Smooth muscle cell of the brain vasculature (primary cell): ENCODE measurements at places on chromosomes 6 and 20.

DNA sequence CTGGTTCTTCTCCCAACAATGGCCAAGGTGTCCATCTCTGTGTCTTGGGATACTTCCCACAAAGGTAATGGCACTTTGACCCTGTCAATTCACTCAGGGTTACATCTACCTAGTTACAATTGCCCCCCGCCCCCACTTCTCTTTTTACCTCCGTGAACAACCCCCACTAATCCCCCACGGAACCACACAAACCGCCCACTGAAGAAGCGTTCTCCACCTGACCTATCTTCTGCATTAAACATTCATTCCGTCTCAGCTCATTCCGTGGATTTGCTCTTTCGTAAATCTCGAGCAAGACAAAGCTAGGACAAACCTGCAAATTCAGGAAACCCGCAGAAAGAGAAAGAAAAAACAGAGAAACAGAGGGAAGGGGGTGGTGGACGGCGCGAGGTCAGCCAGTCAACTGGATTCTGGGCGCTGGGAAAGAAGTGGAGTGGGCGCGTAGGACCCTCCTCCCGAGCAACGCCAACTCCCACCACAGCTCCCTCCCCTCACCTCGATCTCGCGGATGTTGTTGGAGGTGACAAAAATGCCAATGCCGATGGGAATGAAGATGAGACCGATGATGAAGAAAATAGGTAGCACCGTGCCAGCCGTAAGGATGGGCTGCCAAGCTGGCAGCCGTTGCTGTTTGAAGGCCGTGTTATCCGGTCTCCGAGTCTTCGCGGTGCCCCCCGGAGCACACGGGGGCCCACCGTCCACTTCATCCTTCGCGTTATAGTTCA lies 523 bp downstream of the TMEM30A start:
- DNase-seq: peak; percentile 17

- no peak for DNase-seq
Measured at GRCh38 chr6:65545920-65546319, 161.1 kb downstream of the EYS start.

DNA sequence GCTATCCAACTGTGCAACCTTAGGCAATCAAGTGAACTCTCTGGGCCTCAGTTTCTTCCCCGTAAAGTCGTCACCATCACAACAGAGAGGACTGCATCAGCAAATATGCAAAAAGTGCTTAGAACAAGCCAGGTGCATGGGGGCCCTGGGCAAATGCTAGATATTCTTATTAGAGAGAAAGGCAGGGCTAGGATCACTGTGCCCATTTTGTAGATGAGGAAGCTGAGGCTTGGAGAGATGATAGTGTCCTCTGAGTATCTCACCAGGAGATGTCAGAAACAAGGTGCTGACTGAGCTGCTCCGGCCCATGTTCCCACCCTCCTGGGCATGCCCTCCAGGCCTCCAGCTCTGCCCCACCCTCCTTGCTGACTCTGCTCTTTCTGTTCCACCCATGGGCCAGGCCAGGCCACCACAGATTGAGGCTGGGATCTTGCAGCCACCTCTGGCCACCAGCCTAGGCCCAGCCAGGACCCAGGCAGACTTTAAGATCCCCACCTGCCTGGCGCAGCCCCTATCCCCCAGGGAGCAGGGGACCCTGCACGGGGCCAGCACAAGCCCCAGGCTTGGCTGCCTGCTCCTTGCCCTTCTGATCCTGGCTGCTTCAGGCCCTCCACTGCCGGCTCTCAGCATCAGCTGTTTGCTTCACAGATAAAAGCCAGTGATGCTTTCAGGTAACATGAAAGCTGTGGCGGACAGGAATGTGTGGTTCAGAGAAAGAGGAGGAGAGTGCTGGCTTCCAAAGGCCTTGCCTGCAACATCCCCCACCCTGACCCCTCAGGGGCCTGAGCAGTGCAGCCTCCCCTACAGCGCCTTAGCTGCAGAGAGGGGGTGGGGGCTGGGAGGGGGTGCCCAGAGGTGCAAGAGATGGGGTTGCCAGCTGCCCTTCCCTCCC lies 47.6 kb downstream of the GRM4 start:
- no peak for DNase-seq

GRCh38 chr20:57708694-57709673 lies 831 bp downstream of the PMEPA1 start:
- DNase-seq: no peak

GRCh38 chr20:17875981-17876385 lies 92.6 kb downstream of the SNX5 start:
- no peak for DNase-seq

DNA sequence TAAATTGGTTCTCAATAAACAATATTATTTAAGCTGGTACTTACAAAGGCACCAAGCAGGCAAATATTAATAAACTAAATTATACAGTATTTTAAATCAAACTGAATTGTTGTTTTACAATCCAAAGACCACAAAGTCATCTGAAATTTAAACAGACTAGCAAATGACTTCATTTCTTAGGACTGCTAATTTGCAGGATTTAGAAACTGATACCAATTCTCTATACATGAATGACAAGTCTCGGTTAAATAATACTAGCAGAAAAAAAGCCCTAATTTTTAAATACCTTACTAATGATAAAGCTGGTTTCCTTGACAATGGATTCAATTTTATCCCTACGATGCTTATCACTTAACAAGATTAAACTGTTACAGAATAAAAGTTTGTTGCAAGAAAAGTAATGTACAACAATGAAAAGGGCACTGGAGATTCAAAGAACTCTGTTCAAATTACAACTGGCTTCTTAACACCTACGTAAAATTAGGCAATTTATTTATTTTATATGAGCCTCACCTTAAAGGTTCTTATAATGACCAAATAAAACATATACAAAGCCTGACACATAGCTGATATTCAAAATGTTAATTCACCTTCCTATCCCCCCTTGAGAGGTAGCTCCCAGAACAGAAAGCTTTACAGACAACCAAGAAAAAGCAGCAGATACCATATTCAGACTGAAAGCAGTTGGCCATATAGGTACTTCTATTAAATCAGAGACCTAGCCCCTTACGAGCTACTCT lies 33.1 kb downstream of the HBS1L start:
- DNase-seq: no peak

DNA sequence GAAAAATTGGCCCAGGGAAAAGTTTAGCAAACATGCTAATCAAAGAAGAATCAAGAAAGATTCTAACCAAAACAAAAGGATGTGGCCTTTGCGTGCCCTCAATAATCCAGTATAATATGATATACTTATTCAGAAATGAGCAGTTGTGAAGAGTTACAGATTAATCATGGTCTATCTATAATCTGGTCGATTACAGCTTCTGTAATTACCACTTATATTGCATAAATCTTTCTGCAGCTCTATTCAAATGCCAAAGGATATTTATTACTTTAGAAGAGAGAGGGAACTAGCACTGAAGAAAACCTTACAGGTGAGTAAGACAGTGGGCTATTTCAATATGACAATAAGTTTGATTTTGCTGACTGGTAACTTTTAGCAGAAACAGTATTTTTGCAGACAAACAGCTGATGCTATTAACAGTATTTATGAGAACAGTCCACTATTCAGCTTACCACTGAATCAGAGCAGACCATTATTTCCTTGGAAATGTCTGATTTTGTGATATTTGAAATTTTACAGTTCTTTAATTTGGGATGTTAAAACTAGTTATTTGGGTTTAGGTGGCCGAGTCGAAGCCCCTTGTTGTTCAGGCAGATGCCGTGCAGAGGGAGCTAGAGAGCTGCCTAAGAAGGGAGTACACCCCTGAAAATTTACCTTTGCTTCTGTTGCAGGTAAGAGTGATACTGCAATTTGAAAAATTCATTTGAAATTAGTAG lies 92.2 kb downstream of the CEP57L1 start:
- peak; percentile 29 for DNase-seq

- no peak for DNase-seq
Measured at GRCh38 chr6:137426007-137426689, 68.0 kb downstream of the OLIG3 start.

- no peak for DNase-seq
Measured at GRCh38 chr6:134720353-134721059, 229.4 kb downstream of the ALDH8A1 start.

DNA sequence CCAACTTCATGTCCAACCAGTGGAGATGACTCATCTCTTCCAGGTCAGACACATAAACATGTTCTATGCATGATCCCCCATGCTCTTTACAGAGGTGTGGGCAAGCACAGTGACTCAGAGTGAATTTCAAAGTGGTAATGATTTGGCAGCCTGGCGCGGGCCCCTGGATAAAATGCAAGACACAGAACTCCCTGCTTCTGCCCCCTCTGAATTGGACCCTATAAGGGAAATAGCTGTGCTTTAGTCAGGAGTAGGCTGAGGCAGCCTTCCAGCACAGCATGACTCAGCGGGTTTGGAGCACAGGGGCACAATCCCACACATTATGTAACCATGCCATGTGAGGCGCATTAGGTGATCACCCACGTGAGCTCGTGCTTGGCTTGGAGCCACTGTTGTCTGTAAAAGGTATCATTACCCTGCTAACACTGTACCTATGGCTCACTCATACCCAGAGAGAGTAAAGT lies 127.4 kb downstream of the C6orf118 start:
- DNase-seq: no peak

DNA sequence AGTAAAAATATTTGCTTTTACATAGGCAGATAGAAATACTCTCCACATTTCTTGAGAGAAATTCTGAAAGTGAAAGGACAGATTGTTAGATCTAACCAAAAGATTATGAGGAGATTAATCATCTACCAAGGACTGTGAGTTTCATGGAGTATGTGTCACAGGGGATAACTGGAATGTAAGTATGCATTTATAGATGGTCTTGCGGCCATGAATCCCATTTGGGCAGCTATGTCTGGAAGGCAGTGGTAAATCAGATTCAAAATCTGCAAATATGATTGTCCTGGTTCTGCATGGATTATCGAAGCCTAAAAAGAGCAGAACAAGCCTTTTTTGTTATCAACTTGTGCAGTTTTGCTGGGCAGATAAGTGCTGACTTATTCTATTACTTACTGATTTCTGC lies 293.8 kb downstream of the RFPL4B start:
- DNase-seq: no peak

GRCh38 chr6:118263921-118264486 lies 284.1 kb upstream of the PLN start:
- peak; percentile 13 for DNase-seq

GRCh38 chr20:33442136-33443005 lies 1.2 kb downstream of the SNTA1 start:
- no peak for DNase-seq

DNA sequence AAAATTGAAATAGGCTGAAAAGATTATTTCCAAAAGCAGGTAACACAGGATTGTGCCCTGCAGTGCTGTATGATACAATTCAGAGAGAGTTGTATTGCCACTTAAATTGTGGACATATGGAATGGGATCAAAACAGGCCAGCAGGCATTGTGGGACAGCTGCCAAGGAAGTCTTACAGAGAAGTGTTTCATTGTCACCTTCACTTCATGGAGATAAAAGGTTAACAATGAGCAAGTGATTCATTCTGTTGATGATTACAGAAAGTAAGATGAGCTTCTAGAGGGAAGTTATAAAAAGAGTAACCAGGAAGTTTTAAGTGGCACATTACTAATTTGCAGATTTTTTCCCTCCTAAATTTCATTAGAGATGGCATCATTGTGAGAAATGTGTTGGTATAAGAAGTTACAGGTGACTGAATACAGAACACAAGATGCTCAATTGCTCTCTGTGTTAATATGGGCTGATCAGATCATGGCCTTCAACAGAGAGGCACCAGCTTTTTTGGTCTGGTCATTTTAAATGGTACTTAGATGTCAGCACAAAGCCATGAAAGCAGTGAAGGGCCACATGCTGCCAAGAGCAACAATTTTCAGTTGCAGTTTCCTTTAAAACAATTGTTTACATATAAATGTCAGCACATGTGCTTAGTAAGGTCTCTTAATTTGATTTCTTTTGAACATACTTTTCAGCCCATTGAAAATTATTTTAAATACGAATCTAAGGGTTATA lies 402.5 kb upstream of the FKBP1C start:
- no peak for DNase-seq

- no peak for DNase-seq
Measured at GRCh38 chr6:3351829-3352524, 93.2 kb downstream of the PSMG4 start.

DNA sequence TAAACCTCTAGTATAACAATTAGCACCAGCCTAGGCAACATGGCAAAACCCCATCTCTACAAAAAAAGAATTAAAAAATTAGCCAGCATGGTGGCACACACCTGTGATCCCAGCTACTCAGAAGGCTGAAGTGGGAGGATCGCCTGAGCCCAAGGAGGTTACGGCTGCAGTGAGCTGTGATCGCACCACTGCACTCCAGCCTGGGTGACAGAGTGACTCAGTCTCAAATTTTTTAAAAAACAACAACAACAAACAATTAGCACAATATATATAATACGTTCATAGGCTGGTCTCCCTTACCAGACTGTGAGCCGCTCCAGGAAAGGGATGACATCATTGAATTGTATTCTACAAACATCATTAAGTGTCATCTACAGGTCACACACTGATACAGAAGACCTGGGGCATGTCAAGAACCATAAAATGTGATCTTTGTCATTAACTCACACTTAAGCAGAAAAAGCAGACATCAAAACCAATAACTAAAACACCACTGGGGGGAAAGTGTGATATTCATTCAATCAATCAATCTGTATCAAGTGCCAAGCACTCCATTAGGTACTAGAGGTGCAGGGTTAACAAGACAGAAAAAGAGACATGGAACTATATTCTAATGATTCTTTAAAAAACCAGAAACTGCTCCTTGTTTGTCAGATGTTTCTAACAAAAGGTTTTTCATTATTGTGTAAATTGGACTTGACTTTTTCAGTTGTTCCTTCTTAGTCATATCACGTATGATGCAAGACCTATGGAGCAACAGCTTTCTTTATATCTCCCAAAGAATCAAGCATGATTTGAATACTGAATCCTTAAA lies 17.8 kb downstream of the MAP3K5 start:
- DNase-seq: no peak

GRCh38 chr20:35181731-35182130 lies 9.9 kb downstream of the PROCR start:
- DNase-seq: no peak

- DNase-seq: no peak
Measured at GRCh38 chr6:134379599-134379998, 61.7 kb upstream of the SGK1 start.

DNA sequence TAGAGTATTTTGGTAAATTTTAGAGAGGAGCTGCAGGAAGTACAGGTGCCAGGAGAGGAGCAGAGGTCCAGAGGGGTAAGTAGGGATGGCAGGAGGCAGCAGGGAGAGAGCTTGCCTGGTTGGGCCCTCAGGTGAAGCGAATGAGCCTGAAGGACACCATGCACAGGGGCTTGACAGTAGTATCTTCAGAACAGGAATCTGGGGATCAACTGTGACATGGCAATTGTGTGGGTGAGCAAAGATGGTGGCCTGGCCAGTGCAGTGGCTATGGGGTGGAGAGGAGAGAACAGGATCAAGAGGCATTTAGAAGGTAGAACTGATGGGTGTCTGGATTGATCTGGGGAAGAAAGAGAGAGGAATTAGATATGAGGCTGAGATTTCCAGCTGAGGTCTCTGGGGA lies 68.7 kb upstream of the RNF24 start:
- DNase-seq: no peak
